ENCODE measurements at places on chromosomes 11 and 22. TPM values are rescaled to one million over a fixed set of nuclear protein-coding genes. Genes with fewer than 3 reads are reported as not detected.

Gene HOATZ
- polyA plus RNA-seq: 13.7 TPM

Gene XKR3
- not detected for polyA plus RNA-seq

Gene ZNF202
- polyA plus RNA-seq: 16.6 TPM

- peak; percentile 45 for DNase-seq
Measured at GRCh38 chr11:69088676-69089146, 40.0 kb downstream of the TPCN2 start.

GRCh38 chr11:109785198-109785597 is 308.0 kb upstream of the ZC3H12C start:
- no peak for DNase-seq

Gene PCF11
- 61.6 TPM for polyA plus RNA-seq

All from right lung (tissue), 10 donors.